ENCODE measurements at places on chromosomes 2 and 18.

DNA sequence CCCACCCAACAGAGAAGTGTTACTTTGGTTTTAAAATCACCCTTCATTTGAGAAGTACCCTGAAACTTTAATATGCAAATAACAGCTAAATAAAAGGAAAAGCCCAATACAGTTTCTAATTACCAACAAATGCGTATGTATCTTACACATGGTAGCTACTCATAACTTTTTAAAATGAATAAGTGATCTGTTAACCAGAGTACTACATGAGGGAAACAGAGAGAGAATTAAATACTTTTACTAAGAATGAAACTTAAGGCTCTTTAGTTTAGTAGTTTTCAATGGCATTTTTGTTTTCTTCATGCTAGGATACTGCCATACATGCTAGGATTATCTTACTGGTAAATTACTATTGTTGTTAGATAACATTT lies 39.1 kb upstream of the NABP1 start:
- no peak for DNase-seq

DNA sequence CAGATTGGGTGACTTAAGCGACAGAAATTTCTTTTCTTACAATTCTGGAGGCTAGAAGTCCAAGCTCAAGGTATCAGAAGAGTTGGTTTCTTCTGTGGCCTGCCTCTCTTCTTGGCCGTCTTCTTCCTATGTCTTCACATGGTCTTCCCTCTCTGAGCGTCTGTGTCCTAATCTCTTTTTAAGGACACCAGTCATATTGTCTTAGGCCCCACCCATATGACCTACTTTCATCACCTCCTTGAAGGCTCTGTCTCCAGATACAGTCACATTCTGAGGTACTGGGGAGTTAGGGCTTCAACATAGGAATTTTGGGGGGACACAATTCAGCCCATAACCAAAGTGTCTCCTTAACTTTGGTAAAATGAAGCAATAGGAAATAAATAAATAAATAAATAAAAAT lies 110.9 kb upstream of the EPC2 start:
- no peak for DNase-seq

DNA sequence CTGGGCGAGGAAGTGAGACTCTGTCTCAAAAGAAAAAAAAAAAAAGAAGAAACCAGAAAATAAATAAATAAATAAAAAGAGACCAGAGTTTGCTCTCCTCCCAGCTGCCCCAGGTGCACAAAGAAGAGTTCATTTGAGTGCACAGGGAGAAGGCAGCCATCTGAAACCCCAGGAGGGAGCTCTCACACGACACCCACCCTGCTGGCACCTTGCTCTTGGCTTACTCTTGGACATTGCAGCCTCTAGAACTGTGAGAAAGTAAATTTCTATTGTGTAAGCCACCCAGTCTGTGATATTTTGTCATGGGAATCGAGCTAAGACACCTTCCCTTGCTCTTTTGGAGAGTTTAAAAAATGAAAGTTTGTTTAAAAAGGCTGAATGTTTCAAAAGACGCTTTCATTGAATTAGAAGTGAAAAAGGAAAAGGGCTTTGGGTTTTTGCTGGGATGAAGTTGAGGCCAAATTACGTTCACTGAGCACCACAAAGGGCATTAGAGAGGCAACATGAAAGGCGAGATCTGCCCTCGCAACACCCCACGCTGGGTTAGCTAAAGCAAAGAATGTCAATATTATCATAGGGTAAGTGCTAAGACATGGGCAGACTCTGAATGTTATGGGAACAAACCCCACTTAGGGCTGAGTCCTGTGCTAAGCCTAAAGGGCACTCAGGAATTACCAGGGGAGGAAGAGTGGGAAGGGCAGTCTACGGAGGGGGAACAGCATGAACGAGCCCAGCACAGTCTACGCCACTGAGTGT lies 128.9 kb upstream of the RIOK3 start:
- DNase-seq, result no peak

- no peak for DNase-seq
Observed at GRCh38 chr2:180412219-180412618, 405.1 kb upstream of the CWC22 start.

DNA sequence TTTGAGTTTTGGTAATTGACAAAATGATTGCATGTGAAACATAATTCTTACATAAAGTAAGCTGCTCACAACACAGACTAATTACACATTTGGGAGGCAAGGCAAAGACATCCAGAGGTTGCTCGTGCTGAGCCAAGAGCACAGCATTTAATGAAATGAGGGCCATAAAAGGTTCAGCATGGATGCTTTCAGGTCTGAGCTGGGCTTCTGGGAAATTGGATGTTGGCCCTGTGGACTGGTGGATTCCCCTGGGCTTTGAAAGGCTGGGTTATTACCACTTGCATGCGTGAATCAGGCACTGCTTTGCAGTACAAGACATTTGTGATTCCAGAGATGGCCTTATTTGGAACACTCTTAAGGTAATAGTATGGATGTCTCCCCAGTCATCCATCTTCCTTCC lies 533.5 kb upstream of the NRP2 start:
- DNase-seq, result no peak

All from PC-3 (cell line).